Stimulated activated naive B cell treated with anti-CD40 and anti-IgM and Interleukin-4, amounts not matched to agents 10 μg/mL and 1 μg/mL and 100 μg/mL, for 72 hours (primary cell): ENCODE measurements at places on chromosomes 12 and 14.

DNA sequence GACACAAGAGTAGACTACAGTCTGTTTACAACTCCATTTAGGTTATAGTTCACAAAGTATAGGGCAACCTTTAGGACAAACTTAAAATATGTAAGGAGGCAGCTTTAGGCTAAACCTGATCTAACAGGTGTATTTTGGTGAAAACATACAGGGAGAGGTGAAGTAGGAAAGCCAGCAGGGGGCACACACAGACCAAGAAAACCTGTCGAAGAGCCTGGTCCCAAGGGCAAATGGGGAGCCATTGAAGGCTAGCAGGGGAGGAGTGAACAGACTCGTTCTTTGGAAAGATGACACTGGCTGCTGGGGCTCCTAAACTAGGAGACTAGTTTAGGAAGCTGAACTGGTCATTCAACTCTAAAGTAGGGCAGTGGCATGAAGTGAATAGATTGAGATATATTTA lies 138.8 kb upstream of the WSCD2 start:
- peak; percentile 26 for DNase-seq

GRCh38 chr14:71682337-71682736 lies 249.9 kb upstream of the RGS6 start:
- DNase-seq = no peak

DNA sequence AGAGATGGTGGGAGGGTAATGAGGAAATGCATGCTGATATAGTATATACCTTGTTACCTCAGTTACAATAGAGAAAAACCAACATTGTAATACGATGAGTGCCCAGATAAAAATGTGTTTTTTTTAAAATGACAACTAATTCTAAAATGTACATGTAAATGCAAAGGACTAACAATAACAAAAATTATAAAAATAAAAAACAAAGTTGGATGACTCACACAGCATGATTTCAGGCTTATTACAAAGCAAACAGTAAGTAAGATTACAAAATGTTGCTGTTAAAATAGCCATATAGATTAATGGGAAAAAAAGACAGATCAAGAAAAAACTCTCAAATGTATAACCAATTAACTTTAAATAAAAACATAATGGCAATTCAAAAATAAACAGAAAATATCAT lies 1099.4 kb downstream of the FSCB start:
- no peak for DNase-seq

DNA sequence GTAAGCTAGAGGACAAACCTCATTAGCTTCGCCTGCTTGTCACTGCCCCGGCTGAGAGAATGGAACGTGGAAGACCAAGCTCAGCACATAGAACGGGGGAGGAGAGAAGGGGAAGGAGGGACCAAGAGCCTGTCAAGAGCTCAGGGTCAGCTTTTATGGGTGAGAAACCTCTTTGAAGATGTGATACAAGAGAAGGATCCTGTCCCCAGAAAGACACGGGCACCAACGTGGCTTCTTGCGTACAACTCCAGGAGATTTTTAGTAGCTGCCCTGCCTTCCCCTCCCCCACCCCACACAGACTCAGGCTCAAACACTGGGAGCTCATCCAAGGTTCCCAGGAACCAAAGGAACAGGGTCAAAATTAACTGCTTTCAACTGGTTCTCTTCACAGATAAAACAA lies 34.7 kb downstream of the APPL2 start:
- DNase-seq = no peak

- DNase-seq = no peak
Measured at GRCh38 chr12:105443802-105444652, 113.5 kb downstream of the C12orf75 start.

DNA sequence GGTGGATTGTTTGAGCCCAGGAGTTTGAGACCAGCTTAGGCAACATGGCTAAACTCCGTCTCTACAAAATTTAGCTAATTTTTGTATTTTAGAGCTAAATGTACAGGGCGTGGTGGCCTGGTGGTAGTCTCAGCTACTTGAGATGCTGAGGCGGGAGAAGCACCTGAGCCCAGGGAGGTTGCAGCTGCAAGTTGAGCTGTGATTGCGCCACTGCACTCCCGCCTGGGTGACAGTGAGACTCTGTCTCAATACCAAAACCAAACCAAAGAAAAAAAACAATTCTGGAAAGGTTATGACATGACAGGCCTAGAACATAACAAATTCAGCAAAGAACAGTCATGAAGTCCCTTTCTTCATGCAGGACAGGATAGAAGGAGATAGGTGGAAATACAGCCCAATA lies 25.7 kb downstream of the WDR89 start:
- DNase-seq = no peak

DNA sequence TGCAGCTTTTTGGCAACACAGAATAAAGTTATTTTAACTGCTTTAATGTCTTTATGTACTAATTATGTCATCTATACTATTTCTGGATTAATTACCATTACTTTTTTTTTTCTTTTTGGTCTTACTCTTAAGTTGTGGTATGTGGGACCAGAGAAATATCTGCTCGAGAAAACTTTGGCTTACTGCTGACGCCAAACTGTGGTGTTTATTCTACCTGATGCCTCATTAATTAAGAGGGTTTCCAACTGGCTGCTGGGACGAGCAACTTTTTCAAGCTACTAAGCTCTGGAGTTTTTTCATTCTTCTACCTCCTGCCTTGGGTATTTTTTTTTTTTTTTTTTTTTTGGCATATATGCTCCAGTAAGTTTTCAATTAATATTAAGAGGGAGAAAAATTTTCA lies 1257.5 kb downstream of the FSCB start:
- DNase-seq = no peak

DNA sequence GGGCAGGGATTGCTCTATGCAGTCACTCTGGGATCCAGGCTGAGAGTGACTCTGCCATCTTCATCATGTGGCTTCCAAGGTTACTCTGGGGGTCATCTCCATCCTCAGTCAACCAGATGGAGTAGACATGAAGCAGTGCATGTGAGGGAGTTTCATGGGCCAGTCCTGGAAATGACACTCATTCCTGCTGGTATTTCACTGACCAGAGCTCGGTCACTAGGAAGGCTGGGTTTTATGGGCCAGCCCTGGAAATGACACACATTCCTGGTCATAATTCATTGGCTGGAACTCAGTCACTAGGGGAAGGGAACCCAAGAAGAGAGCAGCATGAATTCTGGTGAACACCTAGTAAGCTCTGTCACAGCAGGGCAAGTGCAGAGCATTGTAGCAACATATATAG lies 144.7 kb downstream of the SMOC1 start:
- DNase-seq = no peak

DNA sequence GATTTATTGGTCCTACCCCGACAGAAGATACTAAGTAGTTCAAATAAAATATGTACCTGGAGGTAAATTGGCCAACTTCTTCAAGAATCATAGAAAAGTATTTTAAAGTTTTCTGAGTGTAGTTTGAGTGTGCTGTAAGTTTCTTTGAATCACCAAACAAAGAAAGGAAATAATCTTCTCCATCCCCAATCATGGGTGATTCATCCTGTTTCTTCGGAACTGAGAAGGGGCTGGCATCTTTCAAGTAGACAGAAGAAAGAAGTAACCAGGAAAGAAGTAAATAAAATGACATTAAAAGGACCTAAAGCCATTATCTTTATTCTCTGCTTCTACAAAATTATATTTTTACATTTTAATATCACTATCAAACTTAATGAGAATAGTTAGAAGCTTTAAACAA lies 6.8 kb downstream of the LMNTD1 start:
- no peak for DNase-seq

DNA sequence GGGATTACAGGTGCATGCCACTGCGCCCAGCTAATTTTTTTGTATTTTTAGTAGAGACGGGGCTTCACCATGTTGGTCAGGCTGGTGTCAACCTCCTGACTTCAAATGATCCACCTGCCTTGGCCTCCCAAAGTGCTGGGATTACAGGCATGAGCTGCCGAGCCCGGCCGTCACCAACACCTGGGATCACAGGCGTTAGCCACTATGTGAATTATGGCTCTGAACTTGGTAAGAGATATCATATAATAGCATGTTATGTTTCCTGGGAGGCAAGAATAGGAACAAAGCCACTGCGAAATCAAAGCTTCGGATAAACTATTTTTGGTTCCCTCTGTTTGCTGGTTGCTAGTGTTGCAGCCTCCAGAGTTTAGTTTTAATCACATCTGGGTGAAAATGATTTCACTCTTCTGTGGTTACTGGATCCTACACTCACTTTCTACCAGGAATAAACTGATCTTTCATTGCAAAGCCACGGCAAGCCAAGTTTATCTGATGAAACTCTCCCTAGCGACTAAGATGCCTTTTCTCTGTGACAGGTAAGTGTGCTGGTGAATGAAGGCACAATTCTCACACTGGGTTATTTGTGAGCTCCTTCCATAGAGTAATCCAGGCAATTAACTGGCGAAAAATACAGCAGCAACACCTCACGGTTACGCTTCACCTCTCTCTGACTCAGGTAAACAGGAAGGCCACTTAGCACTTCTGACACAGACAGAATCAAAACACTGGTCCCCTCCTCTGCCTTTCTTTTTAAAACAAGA lies 16.7 kb downstream of the SNRNP35 start:
- no peak for DNase-seq

GRCh38 chr12:53096089-53096741 lies 1.3 kb upstream of the IGFBP6 start:
- no peak for DNase-seq

- no peak for DNase-seq
Measured at GRCh38 chr12:3668479-3669165, 84.3 kb downstream of the CRACR2A start.

GRCh38 chr12:104792570-104792969 lies 165.5 kb downstream of the SLC41A2 start:
- DNase-seq = no peak

GRCh38 chr14:103561381-103562178 lies 877 bp downstream of the BAG5 start:
- no peak for DNase-seq

DNA sequence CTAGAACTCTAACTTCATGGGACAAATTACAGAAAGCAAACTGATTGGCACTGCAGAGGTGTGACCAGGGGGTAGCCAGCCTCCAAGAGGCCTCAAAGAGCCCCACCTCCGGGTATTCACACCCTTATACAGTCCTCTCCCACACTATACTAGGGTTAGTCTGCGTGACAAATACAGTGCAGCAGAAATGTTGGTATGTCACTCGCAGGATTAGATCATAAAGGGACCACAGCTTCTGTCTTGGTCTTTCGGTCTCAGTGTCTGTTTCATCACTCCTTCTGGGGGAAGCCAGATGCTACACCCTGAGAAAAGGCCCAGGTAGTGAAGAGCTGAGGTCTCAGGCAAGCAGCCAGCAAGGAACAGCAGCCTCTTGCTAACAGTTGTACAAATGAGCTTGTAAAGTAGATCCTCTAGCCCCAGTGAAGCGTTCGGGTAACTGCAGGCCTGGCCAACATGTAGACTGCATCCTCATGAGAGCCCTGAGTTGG lies 68.9 kb upstream of the SAV1 start:
- no peak for DNase-seq

DNA sequence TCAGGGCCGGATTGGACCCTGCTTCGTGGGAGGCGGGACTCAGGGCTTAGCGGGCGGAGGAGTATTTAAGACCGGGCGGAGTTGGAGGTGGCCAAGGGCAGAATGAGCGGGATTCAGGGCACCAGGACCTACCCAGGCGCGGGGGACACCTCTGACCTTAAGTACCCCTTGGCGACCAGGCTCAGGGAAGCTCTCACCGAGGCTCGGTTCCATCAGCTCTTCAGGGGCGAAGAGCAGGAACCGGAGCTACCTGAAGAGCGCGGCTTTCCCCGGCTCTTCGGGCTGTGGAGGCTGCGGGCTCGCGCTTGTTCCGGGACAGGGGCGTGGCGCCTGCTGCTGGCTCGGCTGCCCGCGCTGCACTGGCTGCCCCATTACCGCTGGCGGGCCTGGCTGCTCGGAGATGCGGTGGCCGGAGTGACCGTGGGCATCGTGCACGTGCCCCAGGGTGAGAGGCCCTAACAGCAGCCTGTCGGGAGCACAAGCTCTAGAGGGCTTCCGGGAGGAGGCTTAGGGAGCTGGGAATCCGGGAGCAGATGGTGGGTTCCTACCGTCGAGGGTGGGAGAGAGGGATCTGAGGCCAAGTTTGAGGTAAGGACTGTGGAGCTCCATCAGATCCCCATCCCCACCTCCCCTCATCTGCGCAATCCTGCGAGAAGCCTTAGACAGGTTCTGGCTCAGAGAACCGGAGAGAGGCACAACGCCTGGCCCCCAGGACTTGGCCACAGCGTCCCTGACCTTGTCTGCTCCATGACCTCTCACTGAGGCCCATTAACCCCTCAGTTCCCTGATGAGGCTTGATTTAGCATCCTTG lies 8.4 kb downstream of the ARHGEF25 start:
- DNase-seq = no peak

- no peak for DNase-seq
Measured at GRCh38 chr12:48615681-48616080, 45.8 kb upstream of the LALBA start.

DNA sequence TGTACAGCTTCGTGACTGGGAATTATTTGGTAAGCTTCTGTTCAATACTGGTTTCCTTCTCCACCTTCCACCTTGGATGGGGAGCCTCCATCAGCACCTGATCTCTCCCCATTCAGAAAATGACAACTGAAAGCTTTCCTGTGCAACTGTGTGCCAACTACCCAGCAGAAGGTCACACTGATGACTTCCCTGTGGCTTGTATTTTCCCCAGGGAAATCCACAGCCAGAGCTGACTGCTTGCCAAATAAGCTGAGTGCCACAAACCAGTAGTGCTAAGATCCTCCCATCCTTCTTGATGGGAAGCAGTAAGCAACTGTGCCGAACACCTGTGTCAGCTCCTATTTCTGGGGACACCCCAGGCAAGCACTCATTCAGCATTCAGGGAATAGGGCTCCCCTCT lies 257.2 kb upstream of the SOX5 start:
- DNase-seq = no peak

DNA sequence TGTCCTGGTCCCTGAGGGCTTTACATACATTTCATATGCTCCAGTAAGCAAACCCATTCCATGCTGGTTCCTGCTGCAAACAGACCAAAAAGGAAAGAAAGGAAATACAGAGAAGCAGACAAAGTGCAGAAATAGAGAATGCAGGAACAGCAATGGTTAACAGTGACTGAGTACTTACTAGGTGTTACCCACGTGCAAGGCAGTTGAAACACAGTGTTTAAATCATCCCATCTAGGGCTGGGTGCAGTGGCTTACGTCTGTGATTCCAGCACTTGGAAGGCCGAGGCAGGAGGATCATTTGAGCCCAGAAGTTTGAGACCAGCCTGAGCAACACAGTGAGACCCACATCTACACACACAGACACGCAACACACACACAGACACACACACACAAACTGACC lies 21.2 kb upstream of the NINJ2 start:
- no peak for DNase-seq

DNA sequence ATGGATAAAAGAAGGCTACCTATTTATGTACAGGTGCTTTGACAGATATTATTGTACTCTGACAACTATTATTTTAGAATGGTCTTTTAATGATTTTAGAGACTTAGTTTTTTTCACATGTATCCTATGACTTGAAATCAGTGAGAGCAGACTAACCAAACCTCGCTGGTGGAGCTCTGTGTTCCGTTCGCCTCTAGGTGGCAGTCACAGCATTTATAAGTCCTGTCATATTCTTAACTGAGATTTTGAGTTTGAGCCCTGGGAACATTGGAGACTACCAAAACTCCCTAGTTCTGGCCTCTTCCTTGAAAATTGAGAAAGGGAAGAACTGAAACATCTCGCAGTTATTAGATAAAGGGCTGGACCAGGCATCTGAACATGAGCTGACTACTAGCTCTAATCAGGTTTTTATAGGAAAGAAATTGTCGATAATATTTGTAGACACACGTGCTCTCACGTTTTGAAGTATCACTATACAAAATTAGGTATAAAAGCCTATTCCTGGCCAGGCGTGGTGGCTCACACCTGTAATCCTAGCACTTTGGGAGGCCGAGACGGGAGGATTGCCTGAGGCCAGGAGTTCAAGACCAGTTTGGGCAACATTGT lies 48.3 kb downstream of the TTLL5 start:
- peak; percentile 29 for DNase-seq
